Stimulated activated CD4-positive, alpha-beta T cell treated with anti-CD3 and anti-CD28 coated beads, TNF-alpha, amount 100 ng/mL, for 1 hour (primary cell): ENCODE measurements at places on chromosomes 7 and 10.

GRCh38 chr7:105619590-105619989 is 38.3 kb upstream of the EFCAB10 start:
- no peak for DNase-seq

DNA sequence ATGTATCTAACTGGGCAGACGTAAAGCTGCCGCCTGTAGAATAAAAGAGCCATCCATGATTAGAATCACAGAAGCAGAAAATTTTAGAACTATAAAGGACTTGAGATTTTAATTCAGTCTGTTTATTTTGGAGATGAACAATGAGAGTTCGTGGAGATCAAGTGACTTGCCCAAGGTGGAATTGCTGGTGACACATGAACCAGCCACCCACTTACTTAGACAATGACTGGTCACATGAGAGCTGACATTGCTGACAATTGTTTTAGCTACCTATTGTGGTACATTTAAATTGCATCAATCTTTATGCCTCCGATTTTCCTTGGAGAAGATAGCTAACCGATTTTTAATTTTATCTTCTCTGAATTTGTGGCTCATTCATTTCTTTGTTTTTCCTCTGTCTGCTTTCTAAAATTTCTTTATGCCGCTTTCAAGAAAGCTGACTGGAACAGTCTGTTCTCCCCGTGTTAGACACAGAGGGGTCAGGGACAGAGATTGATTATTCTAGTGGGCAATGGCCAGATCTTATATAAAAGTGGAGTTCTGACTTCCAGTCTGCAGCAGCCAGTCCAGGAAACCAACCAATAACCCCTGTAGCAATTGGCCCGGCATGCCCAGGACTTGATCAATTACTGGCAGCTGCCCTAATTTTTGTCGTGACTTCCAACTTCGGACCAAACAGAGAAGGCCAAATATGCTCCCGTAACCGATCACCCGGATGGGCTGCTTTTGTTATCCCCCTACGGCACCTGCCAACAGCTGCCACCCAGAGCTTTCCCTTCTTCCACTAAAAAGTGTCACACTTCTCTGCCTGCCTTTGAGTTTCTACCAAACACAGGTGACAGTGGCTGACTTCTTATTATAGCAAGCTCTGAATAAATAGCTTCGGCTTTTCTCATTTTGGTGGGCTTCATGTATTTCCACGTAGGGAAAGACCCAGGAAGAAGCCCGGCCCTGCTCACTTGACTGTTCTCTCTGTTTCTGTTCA is 241.6 kb downstream of the CAMK1D start:
- no peak for DNase-seq

DNA sequence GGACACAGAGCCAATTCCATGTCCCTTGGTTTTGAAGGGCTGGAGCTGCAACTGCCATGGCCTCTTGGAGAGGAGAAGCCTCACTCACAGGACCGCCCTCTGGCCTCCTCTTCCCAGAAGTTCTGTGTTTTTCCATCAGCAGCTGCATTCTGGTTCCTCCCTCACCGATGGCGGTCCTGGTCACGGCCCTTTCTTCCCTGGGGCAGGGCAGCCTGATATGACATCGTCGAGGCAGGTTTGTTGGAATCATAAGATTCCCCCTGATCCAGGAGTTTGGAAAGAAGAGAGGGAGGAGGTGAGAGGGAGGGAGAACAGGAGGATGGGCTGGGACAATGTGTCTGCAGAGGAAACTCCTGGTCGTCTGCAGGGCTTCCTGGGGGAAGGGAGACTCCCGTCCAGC is 82.7 kb upstream of the PDZD8 start:
- no peak for DNase-seq

DNA sequence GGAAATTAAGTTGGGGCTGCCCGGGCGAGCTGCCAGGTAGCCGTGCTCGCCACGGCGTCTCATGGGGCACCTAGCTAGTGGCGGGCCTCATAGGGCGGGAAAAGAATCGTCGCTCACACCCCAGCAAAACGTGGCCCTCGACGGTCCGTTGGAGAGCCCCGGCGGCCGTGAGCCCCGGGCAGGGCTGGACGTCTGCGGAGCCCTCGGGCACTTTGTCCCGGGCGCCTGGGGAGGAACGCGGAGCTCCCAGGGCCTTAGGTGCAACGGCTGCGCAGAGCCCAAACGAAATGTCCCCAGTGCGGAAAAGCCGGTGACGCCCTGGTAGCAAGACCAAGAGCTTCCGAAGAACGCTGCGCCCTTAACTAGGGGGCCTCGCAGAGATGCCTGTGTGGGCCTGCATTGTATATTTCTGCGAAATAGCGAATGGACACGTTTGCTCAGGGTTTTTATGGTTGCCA is 866 bp upstream of the SFMBT2 start:
- DNase-seq = no peak

DNA sequence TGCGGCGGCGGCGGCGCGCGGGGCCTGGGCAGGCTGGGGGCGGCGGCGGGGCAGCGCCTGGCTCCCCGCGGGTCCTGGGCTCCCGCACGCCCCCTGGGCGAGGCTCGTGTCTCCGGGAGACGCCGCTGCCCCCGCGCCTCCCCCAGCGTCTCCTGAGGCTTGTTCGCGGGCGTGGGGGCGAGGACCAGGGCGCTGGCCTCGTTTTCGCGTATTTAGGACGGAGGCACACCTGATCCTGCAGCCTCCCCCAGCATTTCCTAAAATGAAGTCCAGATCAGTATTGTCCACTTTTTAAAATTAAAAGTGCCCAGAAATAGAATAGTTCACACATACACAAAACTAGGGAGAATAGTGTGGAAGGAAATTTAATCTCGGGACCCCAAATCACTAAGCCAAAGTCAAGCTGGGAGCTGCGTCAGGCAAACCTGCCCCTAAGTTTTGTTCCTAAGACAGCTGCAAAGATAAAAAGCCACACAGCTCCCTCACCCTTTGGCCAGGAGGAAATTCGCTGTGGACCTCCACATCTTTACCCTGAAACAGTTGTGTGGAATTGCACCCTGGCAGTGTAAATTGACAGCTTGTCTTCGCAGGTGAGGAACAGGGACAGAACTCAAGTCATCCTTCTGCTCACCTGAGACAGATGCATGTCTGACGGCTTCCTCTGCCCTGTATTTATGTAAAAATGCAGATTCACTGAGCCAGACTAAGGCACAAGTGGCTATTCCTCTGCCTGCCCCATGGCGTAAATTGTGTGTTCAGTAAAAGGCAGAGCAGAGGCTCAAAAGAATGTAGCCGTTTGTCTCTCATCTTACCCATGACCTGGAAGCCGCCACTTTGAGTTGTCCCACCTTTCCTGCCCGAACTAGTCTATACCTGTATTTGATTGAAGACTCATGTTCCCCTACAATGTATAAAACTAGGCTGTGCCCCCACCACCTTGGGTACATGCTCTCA is 740 bp downstream of the GALNT11 start:
- no peak for DNase-seq

DNA sequence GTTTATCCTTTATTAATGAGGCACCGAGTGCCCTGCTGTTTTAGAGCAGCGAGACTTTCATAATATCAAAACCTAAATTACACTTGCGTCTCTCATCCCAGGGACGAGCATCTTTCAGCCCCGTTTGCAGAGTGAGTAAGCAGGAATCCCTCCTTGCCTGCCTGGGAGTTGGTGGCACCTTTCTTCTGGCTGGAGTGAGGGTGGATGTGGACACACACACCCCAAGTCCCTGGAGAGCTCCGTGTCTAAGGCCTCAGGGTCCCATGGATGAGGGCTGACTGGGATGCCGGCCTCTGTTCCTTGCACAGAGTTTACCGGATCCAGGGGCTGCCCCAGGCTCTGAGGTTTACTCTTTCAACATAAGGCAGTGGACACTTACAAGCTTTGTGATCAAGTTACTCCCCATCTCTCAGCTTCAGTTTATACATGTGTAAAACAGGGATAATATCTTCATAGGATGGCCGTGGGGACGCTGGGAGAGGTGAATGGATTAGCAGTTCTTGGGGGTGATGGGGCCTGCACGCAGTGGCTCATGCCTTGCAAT is 24.5 kb downstream of the POLL start:
- DNase-seq = no peak

- DNase-seq = peak; percentile 16
Observed at GRCh38 chr10:73865459-73866442, 8.6 kb downstream of the CAMK2G start.
